Fibroblast of lung (primary cell): ENCODE measurements at places on chromosomes 7 and 10. TPM values are rescaled to one million over a fixed set of nuclear protein-coding genes. Genes with fewer than 3 reads are reported as not detected.

The ATP6V0A4 gene
- total RNA-seq: not detected in 2 replicates

The ARHGAP22 gene
- total RNA-seq: 21.3 and 75.5 TPM in 2 replicates

The ITPRID1 gene
- total RNA-seq: not detected in 2 replicates

The NEUROD6 gene
- not detected in 2 replicates for total RNA-seq

The SLC26A3 gene
- not detected in 2 replicates for total RNA-seq

The HOXA11 gene
- total RNA-seq: not detected in 2 replicates

The TMEM213 gene
- total RNA-seq: not detected in 2 replicates

The EMX2 gene
- not detected in 2 replicates for total RNA-seq

The ZSCAN21 gene
- total RNA-seq: 11.1 and 12.1 TPM in 2 replicates

The CCL26 gene
- 1.2 and 1.3 TPM in 2 replicates for total RNA-seq

The PKD2L1 gene
- total RNA-seq: not detected in 2 replicates

The PRR15 gene
- total RNA-seq: 0.51 TPM in 1 of 2 replicates, not detected in the other

The CDC14C gene
- under 0.01 and 0.17 TPM in 2 replicates for total RNA-seq

The AKR1D1 gene
- total RNA-seq: not detected in 2 replicates

The OR13A1 gene
- total RNA-seq: not detected in 2 replicates

The NKX1-2 gene
- not detected in 2 replicates for total RNA-seq

The FKBP14 gene
- total RNA-seq: 20.3 and 21.8 TPM in 2 replicates

The GIMAP5 gene
- total RNA-seq: not detected in 2 replicates

The TBX20 gene
- not detected in 2 replicates for total RNA-seq

The PLPP4 gene
- total RNA-seq: 0.26 and 1.2 TPM in 2 replicates

The ZNF365 gene
- 2.8 and 5.8 TPM in 2 replicates for total RNA-seq

The CALHM3 gene
- not detected in 2 replicates for total RNA-seq

The SLC16A9 gene
- total RNA-seq: 0.26 and 0.66 TPM in 2 replicates

The CYP3A4 gene
- 0.17 TPM in 1 of 2 replicates, not detected in the other for total RNA-seq

The PRKRIP1 gene
- total RNA-seq: 12.3 and 16.3 TPM in 2 replicates

The RRP12 gene
- 10.5 and 10.7 TPM in 2 replicates for total RNA-seq

The GPER1 gene
- 1.5 and 2.3 TPM in 2 replicates for total RNA-seq

The RELN gene
- total RNA-seq: 0.33 and 1.8 TPM in 2 replicates

The PTPRN2 gene
- 0.77 and 1.2 TPM in 2 replicates for total RNA-seq

The ZNF248 gene
- 10.3 and 10.9 TPM in 2 replicates for total RNA-seq

The SPDYE5 gene
- not detected in 2 replicates for total RNA-seq

The ZNF394 gene
- total RNA-seq: 20.1 and 22.1 TPM in 2 replicates

The NPC1L1 gene
- under 0.01 TPM in 2 replicates for total RNA-seq

The IPMK gene
- total RNA-seq: 4.1 and 6.3 TPM in 2 replicates

The DEPP1 gene
- total RNA-seq: 97.3 and 120 TPM in 2 replicates

The SUV39H2 gene
- 8.1 and 8.5 TPM in 2 replicates for total RNA-seq

The ZNF425 gene
- total RNA-seq: 4.6 and 5.4 TPM in 2 replicates

The GTF2IRD1 gene
- total RNA-seq: 10.0 and 14.7 TPM in 2 replicates

The CRPPA gene
- 1.0 and 1.5 TPM in 2 replicates for total RNA-seq

The RAMP3 gene
- under 0.01 and 0.17 TPM in 2 replicates for total RNA-seq

The ANKRD22 gene
- total RNA-seq: under 0.01 and 0.17 TPM in 2 replicates

The KIAA1217 gene
- total RNA-seq: 0.26 and 1.5 TPM in 2 replicates

The IL6 gene
- total RNA-seq: 22.1 and 33.7 TPM in 2 replicates

The ACBD7 gene
- total RNA-seq: under 0.01 and 4.1 TPM in 2 replicates

The FGFBP3 gene
- total RNA-seq: 0.26 and 0.50 TPM in 2 replicates

The ERVW-1 gene
- total RNA-seq: not detected in 2 replicates

The STAG3 gene
- total RNA-seq: 0.50 and 0.77 TPM in 2 replicates

The CALHM2 gene
- total RNA-seq: 31.6 and 35.8 TPM in 2 replicates

The JAZF1 gene
- 4.6 and 9.1 TPM in 2 replicates for total RNA-seq

The ZNF488 gene
- under 0.01 TPM in 1 of 2 replicates, not detected in the other for total RNA-seq

The LRIT1 gene
- not detected in 2 replicates for total RNA-seq

The FOXL3 gene
- total RNA-seq: not detected in 2 replicates

The LRRN3 gene
- total RNA-seq: 0.26 and 1.8 TPM in 2 replicates

The SPDYE18 gene
- total RNA-seq: 0.50 and 0.51 TPM in 2 replicates

The PTN gene
- total RNA-seq: 13.9 and 30.2 TPM in 2 replicates

The HPSE2 gene
- total RNA-seq: 0.17 and 0.51 TPM in 2 replicates

The FAS gene
- total RNA-seq: 95.8 and 124 TPM in 2 replicates

The ATRNL1 gene
- 0.33 and 1.0 TPM in 2 replicates for total RNA-seq

The FAM221A gene
- 3.3 and 5.1 TPM in 2 replicates for total RNA-seq
